Activated gamma-delta T cell treated with anti-CD3 and anti-CD28 coated beads, Interleukin-2, amount 50 U/mL, for 16 hours (primary cell): ENCODE measurements at places on chromosomes 11 and 22.
A peak's percentile ranks its signal among the peaks of the same experiment; 100 is the strongest.

- DNase-seq = no peak
Measured at GRCh38 chr11:30432178-30432577, 109.3 kb downstream of the ARL14EP start.

GRCh38 chr22:50699756-50700386, 27.2 kb downstream of the SHANK3 start:
- DNase-seq = no peak

DNA sequence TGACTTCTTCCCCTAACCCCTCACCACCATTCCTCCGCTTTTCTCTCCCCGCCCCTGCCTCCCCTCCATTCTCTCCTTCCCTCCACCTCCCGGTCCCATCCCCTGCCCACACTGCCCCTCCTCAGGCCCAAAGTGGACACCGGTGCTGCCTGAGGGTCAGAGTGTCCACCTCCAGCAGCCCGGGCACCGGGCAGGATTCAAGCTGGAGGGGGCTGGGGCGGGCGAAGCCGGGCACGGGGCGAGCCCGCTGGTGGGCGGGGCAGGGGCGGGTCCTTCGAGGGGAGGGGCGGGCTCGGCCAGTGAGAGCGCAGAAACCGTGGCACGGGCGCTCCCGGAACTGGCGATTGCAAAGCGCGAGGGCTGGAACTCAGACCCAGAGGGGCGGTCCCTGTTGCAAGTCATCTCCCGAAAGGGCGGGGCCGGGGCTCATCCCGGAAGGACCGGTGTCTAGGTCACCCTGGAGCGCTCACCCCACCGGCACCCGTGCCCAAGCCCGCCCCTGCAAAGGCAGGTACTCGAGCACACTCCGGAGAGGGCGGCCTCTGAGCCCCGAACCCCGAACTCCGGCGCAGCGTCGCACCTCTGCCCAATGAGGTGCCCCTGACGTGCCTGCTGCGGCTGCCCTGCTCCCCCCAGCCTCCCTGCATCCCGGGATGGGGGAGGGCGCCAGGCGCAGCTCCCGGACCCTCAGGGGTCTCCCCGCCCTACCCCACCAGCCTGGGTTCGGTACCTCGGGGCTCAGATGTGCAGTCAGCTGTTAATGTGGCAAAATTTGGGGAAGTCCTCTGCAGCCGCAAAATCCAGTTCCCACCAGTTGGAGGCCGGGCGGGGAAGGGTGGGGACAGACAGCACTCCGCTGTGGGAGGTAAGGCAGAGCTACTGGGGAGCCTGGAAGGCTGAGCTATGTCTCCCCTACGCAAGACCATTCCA, 16.5 kb upstream of the CDKN1C start:
- peak; percentile 81 for DNase-seq

- DNase-seq = no peak
Measured at GRCh38 chr22:19066531-19067271, 55.5 kb downstream of the DGCR2 start.

DNA sequence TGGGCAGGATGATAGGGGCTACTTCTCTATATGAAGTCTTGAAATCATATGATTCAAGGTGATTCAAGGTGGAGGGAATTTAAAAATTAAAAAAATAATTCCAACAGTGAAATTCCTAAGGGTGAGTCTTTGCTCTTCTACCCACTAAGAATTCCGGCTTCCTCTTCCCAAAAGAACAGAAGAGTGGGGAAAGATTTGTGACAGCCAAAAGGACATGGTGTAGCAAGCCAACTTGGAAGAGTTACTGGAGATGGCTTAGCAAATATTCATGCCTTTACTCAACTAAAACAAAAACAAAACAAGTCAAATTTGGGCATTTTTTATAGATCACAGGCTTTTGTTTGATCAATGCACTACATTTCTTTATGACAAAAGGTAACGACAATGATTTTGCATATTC, 12.3 kb downstream of the ZBED5 start:
- DNase-seq = no peak

DNA sequence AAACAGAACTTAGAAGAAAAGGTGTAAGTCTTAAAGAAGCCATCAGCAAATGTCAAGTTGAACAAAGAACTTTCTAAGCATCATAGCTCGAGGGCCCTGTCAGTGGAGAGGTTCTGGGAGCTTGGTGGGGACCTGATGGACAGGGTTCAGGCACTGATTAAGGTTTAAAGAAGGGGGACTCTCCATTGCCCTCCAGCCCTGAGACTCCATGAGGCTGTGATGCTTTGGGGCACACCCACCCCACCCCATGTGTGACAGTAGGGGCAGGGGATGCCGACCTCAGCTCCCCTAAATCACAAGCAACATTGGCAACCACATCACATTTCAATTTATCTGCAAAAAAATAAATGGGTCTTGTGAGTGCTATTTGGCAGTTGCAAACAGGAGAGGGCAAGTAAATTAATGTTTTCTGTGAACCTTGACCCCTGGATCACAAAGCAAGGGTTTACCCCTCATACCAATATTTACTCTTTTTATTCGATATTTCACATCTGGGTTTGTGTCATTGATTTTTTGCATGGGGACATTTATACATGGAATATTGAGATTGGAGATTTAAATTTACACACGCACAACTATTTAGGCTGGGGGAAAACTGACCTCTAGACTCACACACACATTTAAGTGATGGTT, 37.1 kb upstream of the ANO1 start:
- DNase-seq = no peak

DNA sequence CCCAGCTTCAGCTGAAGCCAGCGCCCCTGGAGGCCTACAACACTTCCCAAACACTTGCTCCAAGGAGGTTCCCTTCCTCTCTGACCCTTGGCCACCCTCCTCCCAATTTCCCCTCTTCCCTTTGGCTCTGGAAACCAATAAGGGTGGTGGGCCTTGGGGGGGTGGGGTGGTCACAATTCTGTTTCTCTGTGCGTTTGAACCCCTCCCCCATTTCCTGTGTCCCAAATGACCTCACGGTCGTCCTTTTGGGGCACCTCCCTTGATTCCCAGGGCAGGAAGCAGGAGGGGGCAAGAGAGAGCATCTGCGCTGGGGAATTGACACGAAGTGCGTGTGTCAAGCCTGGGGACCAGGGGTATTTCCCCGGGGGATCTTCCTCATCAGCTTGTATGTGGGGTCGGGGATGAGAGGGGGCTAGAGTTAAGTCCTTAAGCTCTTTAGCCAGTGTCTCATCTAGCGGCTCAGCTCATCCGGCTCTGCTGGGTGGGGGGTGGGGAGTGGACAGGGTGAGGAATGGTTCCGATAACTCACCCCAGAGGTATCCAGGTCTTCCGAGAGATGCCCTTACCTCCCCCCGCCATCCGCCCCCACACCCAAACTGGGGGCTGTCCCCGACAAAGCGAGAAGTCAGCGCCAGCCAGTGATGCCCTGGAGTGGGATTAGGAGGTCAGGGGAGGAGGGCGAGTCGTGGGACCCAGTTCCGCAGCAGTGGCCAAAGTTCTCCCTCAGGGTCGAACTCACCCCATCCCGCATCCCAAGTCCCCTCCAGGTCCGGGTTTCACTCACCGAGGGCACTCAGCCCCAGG, 587 bp downstream of the ESAM start:
- DNase-seq = no peak

DNA sequence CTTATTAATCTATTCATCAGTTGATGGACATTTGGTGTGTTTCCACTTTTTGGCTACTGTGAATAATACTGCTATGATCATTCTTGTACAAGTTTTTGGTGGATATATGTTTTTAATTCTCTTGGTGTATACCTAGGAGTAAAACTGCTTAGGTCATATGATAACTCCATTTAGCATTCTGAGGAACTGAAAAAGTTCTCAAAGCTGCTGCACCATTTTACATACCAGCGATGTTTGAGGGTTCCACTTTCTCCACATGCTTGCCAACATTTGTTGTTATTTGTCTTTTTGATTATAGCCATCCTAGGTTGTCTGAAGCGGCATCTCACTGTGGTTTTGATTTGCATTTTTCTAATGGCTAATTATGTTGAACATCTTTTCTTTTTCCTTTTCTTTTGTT, 4.1 kb upstream of the ACER3 start:
- no peak for DNase-seq
